CD4-positive, alpha-beta memory T cell (primary cell): ENCODE measurements at places on chromosomes 7 and 10.

DNA sequence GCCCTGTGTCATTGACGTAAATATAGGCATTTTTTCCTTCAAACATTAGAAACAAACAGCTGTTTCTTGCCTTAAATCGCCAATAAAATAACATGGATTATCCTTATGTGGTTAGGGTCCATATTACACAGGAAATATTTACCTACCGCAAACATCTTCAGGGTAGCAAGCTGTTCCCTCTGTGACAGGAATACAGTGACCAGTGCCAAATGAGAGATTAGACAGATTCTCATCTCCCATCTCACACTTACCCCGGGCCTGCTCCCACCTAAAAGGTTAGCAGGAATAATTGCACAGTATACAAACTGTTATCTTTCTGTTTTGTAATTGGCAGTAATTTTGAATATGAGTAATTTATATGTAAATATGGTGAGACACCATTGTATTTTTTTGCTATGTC is 16.5 kb downstream of the MKI67 start:
- no peak for DNase-seq

DNA sequence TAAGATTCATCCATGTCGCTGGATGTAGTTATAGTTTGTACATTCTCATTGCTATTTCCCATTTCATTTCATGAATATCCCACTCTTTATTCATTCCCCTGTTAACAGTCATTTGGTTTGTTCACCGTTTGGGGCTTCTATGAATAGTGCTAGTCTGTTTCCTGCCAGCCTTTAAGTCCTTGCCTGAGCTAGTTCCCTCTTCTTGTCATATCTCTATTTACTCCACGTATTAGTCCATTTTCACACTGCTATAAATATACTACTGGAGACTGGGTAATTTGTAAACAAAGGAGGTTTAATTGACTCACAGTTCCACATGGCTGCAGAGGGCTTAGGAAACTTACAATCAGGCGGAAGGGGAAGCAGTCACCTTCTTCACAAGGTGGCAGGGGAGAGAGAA is 56.2 kb downstream of the PLCE1 start:
- DNase-seq = no peak

GRCh38 chr10:16787361-16787791 is 29.8 kb downstream of the RSU1 start:
- DNase-seq = peak; percentile 83

DNA sequence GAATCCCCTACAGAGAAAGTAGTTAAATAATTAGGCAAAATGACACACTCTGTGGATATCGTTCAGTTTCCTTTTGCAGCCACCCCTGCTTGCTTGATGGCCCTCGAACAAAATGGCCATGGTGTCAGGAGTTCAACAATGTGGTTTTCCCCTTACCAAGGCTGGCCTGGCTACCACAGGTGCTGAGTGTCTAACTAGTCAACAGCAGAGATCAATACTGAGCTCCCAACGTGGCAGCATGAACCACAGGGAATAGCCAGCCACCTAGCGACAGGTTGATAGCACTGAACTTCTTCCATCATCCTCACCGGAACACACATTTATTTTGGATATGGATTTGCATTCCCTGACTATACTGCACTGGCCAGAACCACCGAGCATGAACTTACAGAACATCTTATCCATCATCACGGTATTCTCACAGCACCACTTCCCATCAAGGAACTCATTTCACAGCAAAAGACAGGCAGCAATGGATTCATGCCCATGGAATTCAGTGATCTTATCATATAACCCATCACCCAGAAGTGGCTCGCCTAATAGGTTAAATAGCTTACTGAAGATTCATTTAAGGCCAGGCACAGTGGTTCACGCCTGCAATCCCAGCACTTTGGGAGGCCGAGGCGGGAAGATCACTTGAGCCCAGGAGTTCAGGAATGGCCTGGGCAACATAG is 6.3 kb downstream of the C10orf67 start:
- DNase-seq = no peak

DNA sequence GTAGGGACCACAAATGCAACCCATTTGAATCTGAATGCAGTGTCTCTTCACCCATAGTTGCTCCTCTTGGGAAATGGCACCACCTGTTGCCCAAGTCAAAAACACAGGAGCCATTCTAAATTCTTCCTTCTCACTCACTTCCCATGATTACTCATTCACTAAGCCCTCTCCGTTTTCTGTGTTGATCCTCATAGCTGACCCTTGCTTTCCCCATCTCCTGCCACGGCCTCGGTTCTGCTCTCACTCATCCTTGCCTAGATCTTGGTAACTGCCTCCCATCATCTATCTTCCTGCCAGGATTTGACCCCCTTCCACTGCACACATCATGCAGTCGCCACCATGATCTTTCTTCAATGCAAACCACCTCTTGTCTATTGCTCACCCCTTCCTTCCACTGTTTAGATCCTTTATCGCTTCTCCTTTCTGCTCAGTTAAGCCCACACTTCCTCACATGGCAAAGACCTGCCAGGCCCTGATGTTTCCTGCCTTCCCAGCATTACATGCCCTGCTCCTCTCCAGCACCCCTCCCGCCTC is 19.0 kb upstream of the CPN1 start:
- DNase-seq = no peak

GRCh38 chr7:15801551-15801950 is 115.1 kb upstream of the MEOX2 start:
- DNase-seq = no peak
